NCI-H526 treated with DMSO at 0.1 percent for 48 hours (cell line): ENCODE measurements at places on chromosomes 3 and 15.

GRCh38 chr3:64445944-64446300, 220.7 kb upstream of the PRICKLE2 start:
- DNase-seq, result no peak

GRCh38 chr3:129619726-129620162, 13.3 kb upstream of the PLXND1 start:
- DNase-seq, result no peak

GRCh38 chr3:55166576-55167555, 239.0 kb upstream of the LRTM1 start:
- no peak for DNase-seq

DNA sequence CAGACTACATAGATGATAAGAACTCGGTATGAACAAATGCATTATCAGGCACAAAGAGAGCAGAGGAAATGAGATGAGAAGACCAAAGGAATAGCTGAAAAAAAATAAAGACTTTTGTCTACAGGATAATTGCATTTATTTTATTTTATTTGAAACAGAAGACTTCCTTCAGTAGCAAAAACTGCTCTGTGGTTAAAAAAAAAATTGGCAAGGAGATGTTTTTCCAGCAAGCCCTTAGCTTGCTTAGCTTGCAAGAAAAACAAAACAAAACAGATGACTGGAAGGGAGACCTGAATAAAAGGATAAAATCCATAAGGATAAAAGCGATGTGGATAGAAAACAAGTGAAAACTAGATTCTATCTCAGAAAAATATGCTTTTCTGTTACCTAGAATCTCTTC, 9.1 kb upstream of the PPM1L start:
- DNase-seq, result no peak

- no peak for DNase-seq
These were observed 40.5 kb downstream of the SEMA3G start for GRCh38 chr3:52404391-52404790.

- DNase-seq, result no peak
These were observed 88.4 kb upstream of the RASGRP1 start for GRCh38 chr15:38652998-38653397.

- peak; percentile 84 for DNase-seq
These were observed 15.2 kb downstream of the EFCC1 start for GRCh38 chr3:129016356-129016719.

GRCh38 chr15:86493884-86494283, 414.2 kb downstream of the AGBL1 start:
- no peak for DNase-seq

- DNase-seq, result no peak
These were observed 51.7 kb downstream of the CRYGS start for GRCh38 chr3:186492385-186492984.

DNA sequence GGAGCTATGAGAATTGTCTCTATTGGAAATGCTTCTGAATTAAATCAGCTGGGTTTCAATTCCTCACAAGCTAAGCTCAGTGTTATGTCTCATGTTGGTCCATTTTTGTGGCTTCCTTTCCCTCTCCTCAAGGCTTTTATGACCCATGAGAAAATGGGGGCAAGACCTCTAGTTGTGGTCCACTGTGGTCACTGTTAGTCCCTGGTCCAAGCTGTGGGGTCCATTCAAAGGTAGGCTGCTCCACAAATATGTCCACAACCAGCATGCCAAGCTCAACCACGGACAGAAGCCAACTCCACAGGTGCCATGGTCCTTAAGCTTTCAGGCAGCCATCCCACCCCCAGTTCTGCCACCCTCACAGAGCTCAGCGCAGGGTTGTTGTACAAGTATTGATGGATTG, 14.9 kb upstream of the TPM1 start:
- DNase-seq, result no peak

GRCh38 chr15:90234096-90234988, at the start of gene GDPGP1:
Gene GDPGP1 (plus strand): TSS chr15:90234209. CDS start chr15:90240909, 6,700 bp downstream.
- DNase-seq, result no peak

GRCh38 chr3:21447476-21448151, 303.4 kb downstream of the ZNF385D start:
- no peak for DNase-seq

GRCh38 chr3:128559486-128560225, 66.7 kb upstream of the GATA2 start:
- peak; percentile 11 for DNase-seq

DNA sequence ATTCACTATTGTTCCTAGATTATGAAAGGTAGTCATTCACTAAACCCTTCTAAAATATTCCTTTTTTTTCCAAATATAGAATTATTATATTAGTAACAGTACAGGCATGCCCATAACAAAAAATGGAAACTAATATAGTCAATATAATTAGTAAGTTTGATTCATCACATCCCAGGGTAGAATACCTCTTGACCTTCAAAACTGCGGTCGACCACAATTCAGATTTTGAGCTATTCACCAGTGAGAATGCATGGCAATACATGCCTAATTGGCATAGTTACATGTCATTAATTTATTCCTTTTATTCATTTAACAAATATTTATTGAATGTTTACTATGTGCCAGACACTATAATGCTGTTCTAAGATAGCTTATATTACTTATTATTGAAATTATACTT, 98.0 kb downstream of the CHL1 start:
- no peak for DNase-seq

GRCh38 chr3:89787485-89787884, 680.1 kb downstream of the EPHA3 start:
- no peak for DNase-seq
